ENCODE measurements at places on chromosomes 1 and 21. TPM values are rescaled to one million over a fixed set of nuclear protein-coding genes. Genes with fewer than 3 reads are reported as not detected.

CYP4X1 gene
- 2.9 TPM for total RNA-seq

SPATA21 gene
- total RNA-seq = not detected

KIF2C gene
- 1.1 TPM for total RNA-seq

KRTAP7-1 gene
- total RNA-seq = not detected

CELSR2 gene
- 1.2 TPM for total RNA-seq

MYBPHL gene
- not detected for total RNA-seq

ZNF683 gene
- total RNA-seq = not detected

Measured in pericardium fibroblast (primary cell).